RKO (cell line): ENCODE measurements at places on chromosomes 2 and 18.
A peak's percentile ranks its signal among the peaks of the same experiment; 100 is the strongest.

- DNase-seq = no peak
Measured at GRCh38 chr2:83103613-83104012, 1355.5 kb downstream of the SUCLG1 start.

DNA sequence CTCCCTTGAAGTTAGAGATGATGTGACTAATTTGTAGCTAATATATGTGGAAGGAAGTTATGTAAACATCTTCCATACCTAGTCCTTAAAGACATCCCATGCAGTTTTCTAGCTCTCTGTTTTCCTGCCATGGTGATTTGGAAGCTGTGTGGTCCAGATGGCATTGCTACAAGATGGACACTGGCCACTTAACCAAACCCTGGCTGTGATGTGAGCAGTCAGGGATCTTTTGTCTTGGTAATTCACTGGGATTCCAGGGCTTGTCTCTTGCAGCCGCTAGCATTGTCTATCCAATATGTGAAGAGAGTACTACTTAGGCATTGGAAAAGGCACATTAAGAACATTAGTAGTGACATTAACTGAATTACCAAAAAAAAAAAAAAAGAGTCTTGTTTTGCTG, 139.9 kb upstream of the DOCK10 start:
- DNase-seq = no peak

- DNase-seq = no peak
Measured at GRCh38 chr2:42060718-42061619, 13.1 kb downstream of the PKDCC start.

GRCh38 chr2:96859099-96859649, 1.4 kb upstream of the ANKRD39 start:
- no peak for DNase-seq

DNA sequence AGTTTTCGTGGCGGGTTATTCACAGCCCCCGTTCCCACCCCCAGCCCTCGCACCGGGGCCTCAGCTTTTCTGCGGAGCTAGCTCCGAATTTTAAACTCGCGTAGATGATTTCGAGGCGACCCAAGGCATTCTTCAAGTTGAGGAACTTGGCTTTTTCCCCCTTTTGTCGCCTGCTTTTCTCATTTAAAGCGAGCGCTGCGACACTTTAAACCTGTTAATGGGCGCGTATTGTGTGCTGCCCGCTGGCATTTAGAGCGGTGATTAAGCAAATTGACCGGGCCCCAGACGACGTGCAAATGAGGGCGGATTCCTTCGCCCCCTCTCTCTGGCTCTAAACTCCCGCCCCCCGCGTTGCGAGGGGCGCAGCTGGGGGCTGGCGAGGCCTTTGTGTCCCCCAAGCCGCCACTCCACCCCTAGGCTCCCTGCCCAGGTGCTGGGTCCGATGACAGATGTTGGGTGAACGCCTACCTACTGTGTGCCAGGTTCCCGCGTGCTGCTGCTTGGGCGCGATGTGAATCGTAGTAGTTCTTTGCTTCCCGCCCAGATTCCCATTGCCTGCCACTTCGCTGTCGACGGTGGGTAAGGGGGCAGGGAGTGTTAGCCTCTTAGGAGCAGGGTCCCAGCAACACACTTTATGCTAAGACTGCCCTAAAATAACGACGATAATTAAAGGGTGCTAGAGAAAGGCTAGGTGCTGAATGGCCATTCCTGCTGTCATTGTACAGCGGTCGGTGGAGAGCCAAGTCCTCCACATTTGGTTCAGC, 1.9 kb downstream of the TCF7L1 start:
- no peak for DNase-seq

- DNase-seq = no peak
Measured at GRCh38 chr2:162520959-162521358, 177.0 kb downstream of the GCA start.

GRCh38 chr2:131659168-131659572, 131.5 kb downstream of the CCDC74A start:
- no peak for DNase-seq

DNA sequence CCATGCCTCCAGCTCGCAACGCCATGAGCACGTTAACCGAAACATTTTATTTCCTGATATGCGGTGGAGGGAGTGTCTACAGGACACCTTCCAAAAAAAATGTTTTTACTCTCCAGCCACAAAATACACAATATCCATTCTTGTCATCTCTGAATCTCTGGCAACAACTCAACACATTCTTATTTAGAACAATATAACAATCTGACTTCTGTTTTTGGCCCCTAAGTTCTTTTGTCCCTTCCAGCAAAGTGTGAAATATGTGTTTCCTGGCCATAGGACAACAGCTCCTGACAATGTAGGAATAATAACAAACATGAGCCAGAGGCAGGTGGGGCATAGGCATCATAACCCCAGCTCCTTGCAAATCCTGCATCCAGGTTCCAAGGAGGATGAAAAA, 163.0 kb downstream of the DDX1 start:
- DNase-seq = no peak

- peak; percentile 70 for DNase-seq
Measured at GRCh38 chr18:31738460-31739407, 21.9 kb downstream of the SLC25A52 start.

DNA sequence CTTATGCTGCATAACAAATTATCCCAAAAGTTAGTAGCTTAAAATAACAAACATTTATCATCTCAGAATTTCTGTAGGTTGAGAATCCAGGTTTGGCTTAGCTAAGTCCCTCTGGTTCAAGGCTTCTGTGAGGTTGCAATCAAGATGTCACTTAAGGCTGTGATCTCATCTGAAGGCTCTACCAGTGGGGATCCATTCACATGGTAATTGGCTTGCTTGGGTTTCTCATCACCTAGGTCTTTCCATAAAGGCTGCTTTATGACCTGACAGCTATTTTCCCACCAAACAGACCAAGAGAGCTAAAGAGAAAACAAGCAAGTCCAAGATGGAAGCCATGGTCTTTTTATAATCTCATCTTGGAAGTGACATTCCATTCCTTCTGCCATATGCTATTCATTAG, 137.3 kb downstream of the DTNA start:
- DNase-seq = no peak

DNA sequence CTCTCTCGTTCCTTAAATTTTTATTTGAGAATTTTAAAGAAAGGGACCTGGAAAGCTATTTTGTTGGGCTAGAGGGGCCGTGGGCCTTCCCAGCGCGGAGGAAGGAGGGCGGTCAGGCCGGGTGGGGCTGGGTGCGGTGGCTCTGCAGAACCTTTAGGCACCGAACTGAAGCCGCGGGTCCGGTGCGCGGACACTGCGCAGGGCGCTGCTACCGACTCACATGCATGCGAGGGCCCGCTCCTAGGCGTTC, 1.6 kb upstream of the TWIST2 start:
- DNase-seq = no peak

DNA sequence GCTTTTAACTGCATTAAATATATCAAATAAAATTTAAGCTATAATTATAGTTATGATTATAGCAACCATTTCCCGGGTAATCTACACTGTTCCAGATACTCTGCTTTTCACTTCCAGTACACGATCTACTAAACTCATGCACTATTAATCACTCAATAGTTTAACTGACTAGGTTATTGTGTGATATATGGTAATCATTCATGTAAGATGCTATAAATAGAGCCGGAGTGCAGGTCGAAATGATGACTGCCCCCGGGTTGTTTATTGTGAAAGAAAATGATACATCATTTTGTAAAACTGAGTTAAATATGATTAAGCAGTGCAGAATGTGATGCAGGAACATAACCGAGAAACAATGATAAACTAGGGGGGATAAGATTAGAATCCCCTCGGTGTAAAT, 434.6 kb upstream of the DSEL start:
- DNase-seq = no peak

- no peak for DNase-seq
Measured at GRCh38 chr18:44474067-44474411, 206.6 kb upstream of the SETBP1 start.

DNA sequence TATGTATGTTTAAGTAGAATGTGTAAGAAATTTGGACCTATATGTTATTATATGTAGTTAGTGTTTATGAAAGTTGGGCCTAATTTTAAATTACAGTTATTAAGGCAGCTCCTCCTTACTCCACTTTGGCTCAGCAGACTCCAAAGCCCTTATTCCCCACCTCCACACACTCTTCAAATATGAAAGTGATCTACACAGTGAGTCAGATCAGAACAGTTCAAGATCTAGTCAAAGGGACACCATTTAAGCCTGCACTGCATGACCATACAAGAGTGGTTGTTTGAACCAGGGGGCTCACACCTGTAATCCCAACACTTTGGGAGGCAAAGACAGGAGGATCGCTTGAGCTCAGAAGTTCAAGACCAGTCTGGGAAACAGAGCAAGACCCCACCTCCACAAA, 21.2 kb upstream of the PMAIP1 start:
- DNase-seq = no peak

DNA sequence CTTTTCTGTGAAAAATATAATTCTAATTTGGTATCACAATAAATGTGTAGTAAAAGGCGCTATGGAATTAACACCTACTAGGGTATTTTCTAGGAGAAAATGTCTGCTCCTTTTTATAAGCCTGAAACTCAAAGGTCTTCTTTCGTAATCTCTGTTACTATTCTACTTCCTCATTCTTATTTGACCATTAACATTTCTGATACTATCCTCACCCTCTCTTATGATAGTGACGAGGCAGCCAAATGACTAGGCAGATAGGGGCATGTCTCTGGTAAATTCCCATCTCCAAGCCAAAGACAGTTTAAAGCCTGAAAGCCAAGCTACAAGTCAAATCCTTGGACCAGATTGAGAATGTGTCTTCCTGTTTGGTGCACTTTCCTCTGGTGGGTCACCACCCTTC, 251.7 kb downstream of the LRRTM4 start:
- DNase-seq = no peak

- DNase-seq = no peak
Measured at GRCh38 chr2:234447963-234448362, 48.9 kb downstream of the ARL4C start.

DNA sequence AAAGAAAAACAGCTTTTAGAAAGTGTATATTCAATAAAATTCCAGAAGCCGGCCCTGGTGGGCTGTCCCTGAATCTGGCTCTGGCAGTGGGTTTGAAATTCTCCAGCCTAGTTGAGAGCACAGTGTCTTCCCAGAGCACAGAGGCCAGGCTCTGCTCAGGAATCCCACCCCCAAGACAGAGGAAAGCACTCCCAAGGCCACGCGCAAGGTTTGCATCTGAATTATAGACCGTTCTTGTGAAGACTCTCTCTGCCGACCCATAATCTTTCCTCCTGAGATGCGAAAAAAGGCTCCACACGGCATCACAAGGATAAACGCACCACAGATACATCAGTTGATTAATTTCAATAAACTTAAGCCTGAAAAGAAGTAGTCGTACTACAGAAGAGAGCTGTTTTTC, 342.2 kb downstream of the CMPK2 start:
- DNase-seq = no peak

GRCh38 chr18:55781481-55781957, 193.5 kb upstream of the TCF4 start:
- no peak for DNase-seq

DNA sequence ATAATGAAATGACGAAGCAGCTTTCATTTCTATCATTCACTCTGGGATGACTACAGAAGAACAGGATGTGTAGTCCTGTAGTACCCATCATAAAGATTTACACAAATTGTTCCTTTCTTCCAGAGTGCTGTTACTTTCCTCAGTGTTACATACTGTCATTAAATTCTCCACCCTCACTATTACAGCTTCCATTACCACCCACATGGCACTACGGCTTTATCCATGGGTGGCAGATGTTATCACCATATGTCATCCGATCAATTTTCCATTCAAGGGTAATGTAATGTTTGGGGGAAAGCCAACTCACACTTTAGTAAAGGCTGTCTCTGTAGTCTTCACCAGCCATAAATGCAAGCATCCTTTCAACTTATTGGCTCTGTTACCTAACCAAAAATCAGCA, 7.1 kb upstream of the CSRNP3 start:
- no peak for DNase-seq

DNA sequence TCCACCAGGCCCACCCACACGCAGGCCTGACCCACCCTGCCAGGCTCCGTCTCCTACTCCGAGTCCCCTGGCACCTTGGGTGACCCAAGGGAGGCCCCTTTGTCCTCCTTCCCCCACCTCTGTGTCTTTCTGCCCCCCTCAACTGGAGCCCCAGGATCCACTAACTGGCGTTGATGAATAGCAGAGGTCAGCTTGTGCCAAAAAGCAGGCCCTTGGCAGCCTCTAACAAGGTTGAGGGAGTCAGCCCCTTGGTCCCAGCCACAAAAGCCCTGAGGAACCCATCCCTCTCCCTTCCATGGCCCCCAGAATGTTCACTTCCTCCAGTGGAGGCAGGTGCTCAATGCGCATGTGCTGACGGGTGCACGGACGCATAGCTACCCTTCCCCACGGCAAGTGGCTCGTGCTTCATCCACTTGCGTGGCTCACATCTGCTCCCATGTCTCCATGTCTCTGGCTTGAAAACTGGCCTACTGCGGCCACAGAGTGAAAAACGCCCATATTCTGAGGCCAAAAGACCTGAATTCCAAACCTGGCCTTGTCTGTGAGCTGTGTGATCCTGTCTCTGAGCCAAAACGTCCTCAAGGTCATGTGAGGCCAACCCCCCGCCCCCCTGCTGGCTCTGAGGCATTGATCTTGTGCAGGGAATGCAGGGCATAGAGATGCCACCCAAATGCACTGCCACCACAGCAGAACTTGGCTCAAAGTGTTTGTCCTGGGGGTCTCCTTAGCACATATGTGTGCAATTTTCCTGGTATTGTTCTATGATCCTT, 19.0 kb upstream of the PTMA start:
- DNase-seq = no peak

- peak; percentile 13 for DNase-seq
Measured at GRCh38 chr18:74775239-74775638, 177.6 kb downstream of the ZNF407 start.

DNA sequence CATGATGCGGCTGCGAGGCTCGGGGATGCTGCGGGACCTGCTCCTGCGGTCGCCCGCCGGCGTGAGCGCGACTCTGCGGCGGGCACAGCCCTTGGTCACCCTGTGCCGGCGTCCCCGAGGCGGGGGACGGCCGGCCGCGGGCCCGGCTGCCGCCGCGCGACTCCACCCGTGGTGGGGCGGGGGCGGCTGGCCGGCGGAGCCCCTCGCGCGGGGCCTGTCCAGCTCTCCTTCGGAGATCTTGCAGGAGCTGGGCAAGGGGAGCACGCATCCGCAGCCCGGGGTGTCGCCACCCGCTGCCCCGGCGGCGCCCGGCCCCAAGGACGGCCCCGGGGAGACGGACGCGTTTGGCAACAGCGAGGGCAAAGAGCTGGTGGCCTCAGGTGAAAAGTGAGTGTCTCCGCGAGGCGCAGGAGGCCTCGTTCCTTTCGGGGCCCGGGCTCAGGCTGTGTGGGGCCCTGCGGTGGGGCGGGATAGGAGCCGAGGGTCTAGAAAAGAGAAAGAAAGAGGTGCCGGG, 520 bp downstream of the GLS start:
- no peak for DNase-seq

DNA sequence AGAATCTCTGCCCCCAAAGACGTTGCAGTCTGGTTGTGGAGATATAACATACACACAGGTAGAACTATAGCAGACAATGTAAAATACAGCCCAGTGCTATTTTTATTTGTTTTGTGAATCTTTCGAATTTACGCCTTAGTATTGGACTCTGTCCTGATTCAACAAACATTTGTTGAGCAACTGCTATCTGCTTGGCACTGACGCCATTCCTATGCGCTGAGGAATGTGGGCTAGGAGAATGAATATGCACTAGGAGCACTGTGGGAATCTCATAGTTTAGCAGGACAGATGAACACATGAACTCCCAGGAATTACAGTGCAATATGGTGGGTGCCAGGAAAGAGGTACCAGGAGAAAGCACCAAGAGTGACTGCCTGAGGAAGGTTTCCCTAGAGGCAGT, 181.7 kb upstream of the SIX3 start:
- DNase-seq = no peak

GRCh38 chr2:161979490-161979889, 94.5 kb downstream of the DPP4 start:
- no peak for DNase-seq

- no peak for DNase-seq
Measured at GRCh38 chr2:238791354-238791753, 56.5 kb upstream of the TWIST2 start.
